Effector CD8-positive, alpha-beta T cell (primary cell): ENCODE measurements at places on chromosomes 12 and 14.

DNA sequence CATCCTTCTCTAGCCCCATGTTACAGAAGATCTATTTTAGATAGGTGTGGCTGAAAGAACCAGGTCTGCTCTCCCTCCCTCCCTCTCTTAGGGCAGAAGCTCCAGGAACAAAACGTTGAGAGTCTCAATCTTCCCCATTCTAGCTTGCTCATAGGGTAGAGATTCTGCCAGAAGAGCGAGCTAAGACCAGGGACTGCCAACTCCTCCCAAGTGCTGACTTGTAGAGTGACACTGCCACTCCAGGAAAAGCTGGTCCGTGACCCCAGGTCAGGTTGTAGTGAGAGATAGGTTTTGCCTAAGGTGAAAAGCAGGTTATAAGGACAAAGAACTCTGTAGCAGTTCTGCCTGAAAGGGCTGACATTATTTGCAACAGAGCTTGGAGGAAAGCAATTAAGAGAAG is 73.4 kb downstream of the INSM2 start:
- no peak for DNase-seq

GRCh38 chr12:45051572-45052125 is 750 bp upstream of the DBX2 start:
- DNase-seq: no peak

DNA sequence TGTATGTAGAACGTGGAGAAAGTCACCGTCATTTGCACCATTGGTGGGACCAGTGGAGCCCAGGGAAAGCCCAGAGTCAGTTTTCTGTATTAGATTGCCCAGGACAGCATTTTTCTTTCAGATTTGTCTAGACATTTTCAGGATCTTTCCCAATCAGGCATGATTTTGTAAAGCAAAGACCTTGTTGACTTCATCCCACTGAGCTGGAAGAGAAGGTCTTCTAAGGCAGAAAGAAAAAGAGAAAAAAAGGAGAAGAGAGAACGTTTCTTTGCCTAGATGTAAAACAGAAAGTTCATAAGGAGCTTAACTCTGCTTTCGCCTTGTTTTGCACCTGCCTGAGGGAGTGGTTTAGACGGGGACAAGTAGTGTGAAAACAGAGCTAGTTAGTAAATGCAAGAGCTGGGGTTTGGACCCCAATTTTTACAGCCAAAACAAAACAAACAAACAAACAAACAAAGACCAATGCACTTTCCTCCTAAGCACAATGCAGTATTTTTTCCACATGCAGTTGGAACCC is 273.1 kb downstream of the ZFP36L1 start:
- DNase-seq: no peak

- DNase-seq: no peak
Observed at GRCh38 chr12:12946686-12947355, 5.1 kb downstream of the GPRC5D start.

DNA sequence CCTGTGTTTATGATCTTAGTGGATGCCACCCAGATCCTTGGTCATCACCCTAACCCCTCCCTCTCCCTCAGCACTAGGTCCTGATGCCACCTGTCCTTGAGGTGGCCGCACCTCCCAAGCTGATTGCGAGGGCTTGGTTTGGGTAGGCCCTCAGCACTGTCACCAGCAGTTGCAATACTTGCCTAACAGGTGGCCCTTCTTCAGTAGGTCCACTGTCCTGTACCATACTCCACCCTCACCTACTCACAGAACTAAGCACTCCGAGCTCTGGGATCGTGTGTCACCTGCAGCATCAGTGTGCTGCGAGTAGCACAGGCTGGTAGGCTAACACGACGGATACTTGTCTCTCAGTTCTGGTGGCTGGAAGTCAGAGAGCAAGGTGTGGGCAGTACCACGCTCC is 14.0 kb upstream of the SERPINA12 start:
- DNase-seq: no peak

DNA sequence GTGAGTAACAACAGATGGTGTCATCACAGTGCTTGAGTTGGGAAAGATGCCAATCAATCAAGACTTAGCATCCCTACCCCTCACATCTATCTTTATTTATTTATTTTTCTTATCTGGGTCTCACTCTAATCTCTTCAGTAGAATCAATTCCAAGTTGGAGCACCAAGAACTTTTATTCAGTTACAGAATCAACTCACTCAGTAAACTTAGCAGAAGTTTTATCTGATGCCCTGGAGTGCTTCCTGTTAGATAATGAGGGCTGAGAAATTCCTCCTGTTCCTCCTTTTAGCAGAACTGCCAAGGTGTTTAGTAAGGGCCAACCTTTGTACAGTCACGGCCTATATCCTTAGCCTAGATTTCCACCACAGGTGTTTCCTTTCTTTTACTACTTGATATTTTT is 11.3 kb upstream of the SLC5A8 start:
- DNase-seq: no peak

DNA sequence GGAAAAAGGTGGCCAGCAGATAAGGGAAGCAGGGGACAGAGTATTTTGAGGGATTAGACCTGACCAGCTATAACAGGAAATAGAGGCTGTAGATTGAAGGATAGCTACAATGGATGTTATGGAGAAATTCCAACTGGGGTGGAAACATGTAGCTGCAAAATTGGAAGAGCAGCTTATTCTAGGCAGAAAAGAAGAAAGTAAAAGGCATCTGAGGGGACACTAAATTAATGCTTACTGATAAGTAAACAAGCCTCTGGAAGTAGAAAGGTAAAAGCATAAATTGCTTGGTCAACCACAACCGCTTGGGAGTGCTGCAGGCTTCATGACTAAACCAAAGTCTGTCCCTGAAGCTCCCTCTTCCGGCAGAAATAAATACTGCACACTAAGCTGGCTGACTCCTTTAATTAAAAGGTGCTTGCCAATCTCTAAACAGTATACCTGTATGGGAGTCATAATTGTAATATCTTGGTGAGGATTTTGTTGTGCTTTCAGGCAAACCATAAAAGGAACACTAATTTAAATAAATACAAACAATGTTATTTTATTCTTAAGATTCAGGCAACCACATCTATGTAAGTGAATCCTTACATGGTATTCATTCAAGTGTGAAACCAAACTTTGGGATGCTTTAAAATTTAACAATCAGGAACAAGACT is 7.7 kb downstream of the UBC start:
- no peak for DNase-seq

- DNase-seq: no peak
Observed at GRCh38 chr14:38775986-38776385, 327.0 kb downstream of the SEC23A start.
